GM20000 (cell line): ENCODE measurements at places on chromosomes 1 and 21.

GRCh38 chr1:20787840-20788795 lies 1.0 kb upstream of the HP1BP3 start:
- DNase-seq = no peak

DNA sequence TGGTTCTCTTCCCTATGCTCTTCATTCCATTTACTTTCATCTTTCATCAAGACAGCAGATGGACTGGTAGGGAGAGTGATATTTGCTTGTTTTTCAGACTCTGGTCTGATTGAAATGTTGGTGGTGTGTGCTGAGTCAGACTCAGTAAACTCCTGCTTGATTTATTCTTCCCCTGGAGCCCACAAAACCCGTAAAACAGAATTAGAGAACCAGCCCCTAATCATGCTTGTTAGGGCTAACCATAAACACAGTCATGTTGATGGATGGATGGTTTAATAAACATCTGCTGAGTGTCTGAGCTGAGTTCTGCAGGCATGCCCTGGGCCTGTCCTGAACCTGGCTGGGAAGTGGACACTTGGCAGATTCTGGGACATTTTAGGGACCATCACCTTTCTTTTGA lies 24.8 kb downstream of the NOS1AP start:
- no peak for DNase-seq

GRCh38 chr1:116516631-116517030 lies 54.2 kb downstream of the CD58 start:
- no peak for DNase-seq

DNA sequence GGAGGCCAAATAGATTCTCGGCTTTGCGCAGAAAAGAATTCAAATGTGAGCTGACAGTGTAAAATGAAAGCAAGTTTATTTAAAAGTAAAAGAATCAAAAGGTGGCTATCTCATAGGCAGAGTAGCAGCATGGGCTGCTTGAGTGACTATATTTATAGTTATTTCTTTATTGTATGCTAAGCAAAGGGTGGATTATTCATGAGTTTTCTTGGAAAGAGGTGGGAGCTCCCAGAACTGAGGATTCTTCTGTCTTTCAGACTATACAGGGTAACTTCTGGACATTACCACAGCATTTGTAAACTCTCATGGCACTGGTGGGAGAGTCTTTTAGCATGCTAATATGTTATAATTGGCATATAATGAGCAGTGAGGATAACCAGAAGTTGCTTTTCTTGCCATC lies 659.9 kb downstream of the RWDD3 start:
- DNase-seq = no peak

- peak; percentile 97 for DNase-seq
Observed at GRCh38 chr1:28668956-28669723, 556 bp downstream of the GMEB1 start.

DNA sequence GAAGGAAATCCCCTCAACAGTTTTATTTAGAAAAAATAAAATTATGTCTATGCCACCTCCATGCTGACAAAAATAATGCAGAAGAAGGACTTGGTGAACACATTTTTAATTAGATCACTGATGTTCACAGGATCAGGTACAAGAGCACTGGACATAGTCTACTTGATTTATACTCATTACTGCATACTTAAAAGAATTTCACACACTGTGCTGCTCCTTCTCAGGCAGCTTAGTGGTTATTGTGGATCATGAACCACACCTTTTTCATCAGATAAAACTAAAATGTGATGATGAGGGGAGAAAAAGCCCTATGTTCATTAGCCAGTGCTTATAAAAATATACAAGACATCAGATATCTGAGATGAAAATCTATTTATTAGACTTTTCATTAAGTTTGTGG lies 103.3 kb upstream of the DPH5 start:
- DNase-seq = no peak

DNA sequence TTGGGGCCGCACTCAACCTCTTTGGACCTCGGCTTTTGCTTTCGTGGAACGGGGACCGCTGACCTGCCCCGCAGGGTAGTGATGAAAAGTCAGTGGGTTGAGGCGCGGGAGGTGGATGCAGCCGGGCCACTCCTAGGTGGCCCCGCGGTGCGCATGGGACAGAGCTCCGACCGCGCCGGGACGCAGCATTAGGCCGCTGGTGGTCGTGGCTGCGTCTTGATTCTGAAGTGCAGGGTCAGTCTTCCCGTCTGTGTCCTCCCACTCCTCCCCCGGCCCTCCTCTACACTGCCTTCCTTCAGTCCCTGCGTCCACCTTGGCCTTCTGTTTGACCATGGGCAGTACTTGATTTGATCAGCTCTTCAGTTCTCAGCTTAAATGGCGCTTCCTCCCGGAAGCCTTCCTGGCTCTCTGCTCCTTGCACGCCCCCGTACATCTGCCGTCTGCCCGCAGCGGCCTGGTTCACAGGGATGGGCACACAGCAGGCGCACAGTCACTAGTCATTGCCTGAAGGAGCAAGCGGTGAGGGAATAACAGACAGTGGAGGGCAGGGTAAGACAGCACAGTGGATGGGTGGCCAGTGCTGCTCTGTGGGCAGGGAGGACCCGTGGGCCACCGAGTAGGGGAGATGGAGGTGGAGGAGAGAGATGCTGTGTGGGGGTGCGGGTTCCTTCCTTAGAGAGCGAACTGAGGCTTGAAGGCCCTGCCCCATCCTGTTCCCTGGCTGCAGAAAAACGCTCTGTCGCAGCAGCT lies 633 bp downstream of the THEMIS2 start:
- DNase-seq = peak; percentile 55

DNA sequence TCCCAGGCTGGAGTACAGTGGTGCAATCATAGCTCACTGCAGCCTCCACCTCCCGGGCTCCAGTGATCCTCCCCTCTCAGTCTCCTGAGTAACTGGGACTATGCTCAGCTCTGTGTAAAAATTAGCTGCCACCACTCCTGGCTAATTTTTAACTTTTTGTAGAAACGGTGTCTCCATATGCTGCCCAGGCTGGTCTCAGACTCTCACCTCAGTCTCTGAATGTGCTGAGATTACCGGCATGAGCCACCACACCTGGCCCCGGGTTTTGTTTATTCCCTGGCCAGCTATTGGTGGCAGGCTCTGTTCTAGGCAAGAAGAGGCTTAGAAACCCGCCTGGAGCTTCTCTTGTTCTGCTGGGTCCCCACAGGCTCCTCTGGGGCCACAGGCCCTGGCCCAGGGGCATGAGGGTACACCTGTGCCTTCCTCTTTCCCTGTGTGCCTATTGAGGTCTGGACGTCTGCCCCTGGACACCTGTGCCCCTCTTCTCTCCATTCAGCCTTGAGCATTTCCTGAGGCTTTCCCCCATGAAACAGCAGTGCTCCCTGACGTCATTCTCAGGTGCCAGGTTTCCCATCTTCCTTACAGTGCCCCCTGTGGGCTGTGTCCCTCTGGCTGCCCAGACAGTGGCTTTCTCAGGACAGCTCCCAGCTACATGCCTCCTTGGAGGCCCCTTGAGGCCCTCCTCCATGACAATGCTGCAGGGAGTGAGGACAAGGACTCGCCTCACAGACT lies 57.5 kb downstream of the PCP4 start:
- no peak for DNase-seq

DNA sequence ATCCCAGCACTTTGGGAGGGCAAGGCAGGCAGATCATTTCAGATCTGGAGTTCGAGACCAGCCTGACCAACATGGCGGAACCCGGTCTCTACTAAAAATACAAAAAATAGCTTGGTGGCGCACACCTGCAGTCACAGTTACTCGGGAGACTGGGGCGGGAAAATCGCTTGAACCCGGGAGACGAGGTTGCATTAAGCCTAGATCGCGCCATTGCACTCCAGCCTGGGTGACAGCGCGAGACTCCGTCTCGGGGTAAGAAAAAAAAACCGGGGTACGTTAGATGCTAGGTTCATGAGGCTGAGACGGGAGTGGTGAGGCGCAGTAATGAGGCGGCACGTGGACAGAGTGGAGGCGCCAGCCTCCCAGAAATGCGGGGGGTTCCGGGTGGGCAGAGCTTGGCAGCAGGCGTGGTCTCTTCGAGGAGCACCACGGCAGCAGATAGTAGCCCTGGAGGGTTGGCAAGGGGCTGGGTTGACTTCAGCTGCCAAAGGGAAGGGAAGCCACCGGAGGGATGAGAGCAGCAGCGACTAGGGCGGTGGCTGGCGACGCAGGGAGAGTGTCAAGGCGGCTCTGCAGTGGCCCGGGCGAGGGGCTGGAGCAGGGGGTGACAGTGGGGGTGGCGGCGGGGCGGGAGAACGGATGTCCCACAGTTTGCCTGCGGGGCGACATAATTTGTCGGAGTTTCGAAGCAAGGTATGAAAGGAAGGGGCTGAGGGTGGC lies 832 bp downstream of the MRPL20 start:
- no peak for DNase-seq

- no peak for DNase-seq
Observed at GRCh38 chr1:59743324-59744091, 71.2 kb upstream of the HOOK1 start.

DNA sequence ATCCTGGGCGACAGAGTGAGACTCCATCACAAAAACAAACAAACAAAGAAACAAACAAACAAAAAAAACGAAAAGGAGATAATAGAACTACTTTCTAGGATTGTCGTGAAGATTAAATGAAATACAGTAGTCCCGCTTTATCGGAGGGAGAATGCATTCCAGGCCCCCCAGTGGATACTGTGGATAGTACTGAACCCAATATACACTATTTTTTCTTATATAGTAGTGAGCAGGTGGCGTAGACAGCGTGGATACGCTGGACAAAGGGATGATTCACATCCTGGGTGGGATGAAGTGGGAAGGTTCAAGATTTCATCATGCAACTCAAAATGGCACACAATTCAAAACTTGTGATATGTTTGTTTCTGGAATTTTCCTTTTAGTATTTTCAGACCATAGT lies 8.0 kb downstream of the SLC35F3 start:
- DNase-seq = no peak

GRCh38 chr1:71621785-71622184 lies 541.0 kb upstream of the ZRANB2 start:
- no peak for DNase-seq

DNA sequence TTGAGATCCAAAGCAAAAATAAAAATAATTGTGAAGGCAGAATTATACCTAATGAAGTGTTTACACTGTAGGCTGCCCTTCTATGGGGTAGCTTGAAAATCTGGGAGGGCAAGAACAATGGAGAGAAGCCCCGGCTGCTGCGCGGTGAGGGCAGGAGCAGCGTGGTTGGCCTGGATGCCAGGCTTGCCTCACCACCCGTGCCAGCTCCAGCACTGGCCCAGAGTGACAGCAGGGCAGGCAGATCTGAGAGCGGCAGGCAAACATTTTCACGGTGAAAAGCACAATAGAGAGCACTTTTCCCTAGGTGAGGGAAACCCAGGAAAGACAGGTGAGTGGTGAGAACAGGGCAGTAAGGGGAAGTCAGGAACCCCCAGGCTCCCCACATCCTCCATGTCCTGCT lies 1.4 kb downstream of the PROK1 start:
- no peak for DNase-seq

- no peak for DNase-seq
Observed at GRCh38 chr1:19657511-19657910, 7.2 kb upstream of the HTR6 start.

GRCh38 chr1:47198214-47198613 lies 8.4 kb upstream of the PDZK1IP1 start:
- no peak for DNase-seq

DNA sequence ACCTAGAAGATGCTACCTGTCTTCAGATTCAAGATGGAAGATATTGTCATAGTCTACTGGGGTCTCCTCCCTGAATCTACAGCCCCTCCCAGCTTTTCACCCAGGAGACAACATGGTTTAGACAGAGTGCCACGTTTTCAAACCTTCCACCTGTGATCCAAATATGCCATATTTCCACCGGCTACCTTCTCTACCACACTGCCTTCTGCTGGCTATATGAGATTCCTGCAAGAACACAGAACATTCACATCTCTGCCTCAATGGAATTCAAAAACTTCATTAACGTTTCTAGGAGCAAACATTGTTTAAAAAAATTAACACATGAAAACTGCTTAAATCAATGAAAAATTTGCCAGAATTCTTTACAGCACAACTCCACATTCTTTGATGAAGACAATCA lies 12.9 kb upstream of the LELP1 start:
- peak; percentile 8 for DNase-seq

DNA sequence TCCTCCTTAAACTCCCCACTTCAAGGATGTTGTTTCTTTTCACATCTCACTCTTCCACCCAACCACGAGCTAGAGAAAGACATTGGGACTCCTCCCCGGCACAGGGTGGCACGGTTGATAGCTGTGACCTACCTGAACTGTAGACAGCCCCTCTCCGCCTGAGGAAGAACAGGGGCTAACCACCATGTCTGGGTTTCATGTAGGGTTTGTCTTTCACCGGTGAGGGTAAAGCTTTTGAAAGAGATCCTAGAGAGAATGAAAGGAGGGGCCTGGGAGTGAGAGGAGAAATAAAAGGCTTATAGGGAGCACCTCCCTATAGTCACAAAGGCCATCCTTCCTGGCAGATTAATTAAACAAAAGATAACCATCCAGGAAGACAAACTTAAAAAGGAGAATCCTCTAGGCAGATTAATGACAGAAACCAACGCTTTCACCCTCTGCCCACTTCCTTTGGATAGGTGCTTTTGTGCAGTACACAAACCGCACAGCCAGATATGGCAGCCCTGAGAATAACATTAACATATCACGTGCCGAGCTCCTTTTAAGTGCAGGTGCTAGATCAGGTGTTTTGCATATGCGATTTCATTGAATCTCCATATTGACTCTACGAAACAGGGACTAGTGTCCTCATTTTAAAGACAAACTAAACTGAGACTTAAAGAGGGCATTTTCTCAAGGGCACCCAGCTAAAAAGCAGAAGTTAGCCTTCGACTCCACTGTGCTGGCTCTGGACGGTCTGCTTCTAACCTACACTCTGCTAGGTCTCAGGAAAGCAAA lies 178.1 kb upstream of the RUNX1 start:
- peak; percentile 25 for DNase-seq

GRCh38 chr1:6509220-6509918 lies 17.9 kb upstream of the PLEKHG5 start:
- peak; percentile 31 for DNase-seq

- no peak for DNase-seq
Observed at GRCh38 chr1:6491081-6491449, 402 bp downstream of the PLEKHG5 start.

DNA sequence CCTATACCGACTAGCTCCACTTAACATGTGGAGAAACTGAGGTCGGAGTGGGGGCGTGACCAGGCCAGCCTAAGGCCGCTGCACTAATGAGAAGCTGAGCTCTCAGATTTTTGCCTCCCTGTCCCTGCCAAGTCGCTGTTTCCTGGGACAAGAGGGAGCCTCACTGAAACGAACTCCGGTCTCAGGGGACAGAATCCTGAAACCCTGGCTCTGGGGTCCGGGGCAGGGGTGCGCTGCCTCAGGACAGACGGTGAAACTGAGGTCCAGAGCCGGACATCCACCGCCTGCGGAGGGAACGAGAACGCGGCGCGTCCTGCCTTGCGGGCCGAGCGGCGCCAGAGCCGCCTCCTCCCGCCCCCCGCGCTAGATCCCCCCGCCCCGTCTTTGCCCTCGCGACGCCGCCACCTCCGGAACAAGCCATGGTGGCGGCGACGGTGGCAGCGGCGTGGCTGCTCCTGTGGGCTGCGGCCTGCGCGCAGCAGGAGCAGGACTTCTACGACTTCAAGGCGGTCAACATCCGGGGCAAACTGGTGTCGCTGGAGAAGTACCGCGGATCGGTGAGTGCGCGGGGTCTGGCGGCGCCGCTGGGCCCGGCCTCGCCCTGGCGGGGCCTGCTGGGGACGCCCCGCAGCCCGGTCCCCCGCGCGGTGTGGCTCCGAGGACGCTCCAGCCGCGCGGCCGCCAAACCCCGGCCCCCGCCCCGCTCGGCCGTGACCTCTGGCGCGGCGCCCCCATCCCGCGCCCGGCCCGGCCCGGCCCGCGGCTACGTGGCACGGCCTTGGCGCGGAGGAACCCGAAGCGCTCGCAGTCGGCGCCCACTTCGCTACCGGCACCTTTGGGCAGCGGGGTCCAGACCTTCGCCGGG lies at the start of gene GPX7:
Gene GPX7, plus strand, starts transcription at position 381 of the 865 bp plus-strand sequence. Its CDS starts 39 bp downstream, at position 420.
- peak; percentile 81 for DNase-seq
